CD4-positive, alpha-beta T cell treated with Interferon alpha-2 for 1 hour (primary cell): ENCODE measurements at places on chromosomes 6 and 20.

DNA sequence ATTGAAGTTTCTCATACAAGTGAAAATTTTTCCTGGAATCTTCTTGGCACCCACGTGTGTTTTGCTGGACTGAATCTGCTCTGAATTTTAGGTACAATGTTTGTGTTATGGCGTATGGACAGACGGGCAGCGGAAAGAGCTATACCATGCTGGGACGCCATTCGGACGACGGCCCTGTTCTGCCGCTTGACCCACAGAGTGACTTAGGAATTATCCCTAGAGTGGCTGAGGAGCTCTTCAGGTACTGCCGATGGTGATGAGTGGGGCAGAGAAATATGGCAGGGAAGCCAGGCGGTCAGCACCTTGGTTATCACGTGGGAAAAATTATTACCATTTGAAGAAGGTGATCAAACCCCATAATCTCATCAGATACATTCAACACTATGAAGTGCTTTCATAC, 36.3 kb downstream of the KIF25 start:
- DNase-seq, result no peak

GRCh38 chr6:170189236-170189635, 101.6 kb downstream of the DLL1 start:
- no peak for DNase-seq

- no peak for DNase-seq
Measured at GRCh38 chr20:38728191-38728781, 4.0 kb downstream of the SLC32A1 start.

DNA sequence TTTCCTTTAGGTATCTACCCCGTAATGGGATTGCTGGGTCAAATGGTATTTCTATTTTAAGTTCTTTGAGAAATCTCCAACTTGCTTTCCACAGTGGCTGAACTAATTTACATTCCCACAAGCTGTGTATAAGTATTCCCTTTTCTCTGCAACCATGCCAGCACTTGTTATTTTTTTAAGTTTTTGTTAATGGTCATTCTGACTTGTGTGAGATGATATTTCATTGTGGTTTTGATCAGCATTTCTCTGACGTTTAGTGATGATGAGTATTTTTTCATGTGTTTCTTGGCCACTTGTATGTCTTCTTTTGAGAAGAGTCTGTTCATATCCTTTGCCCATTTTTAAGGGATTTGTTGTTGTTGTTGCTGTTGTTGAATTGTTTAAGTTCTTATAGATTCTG, 871.1 kb downstream of the KIF16B start:
- DNase-seq, result no peak

DNA sequence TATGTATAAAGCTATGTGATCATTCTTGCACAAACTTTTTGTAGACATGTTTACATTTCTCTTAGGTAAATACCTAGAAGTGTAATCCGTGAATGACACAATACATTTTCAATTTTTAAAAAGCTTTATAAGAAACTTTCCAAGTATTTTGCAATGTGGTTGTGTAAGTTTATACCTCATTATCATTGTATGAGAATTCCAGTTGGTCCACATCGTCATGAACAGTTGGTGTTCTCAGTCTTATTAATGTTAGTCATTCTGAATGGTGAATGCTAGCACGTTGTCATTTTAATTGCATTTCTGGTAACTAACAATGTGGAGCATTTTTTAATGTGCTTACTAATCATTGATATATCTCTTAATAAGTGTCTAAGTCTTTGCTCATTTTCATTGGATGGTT, 116.5 kb upstream of the F13A1 start:
- DNase-seq, result no peak

- DNase-seq, result no peak
Measured at GRCh38 chr6:30709101-30709868, 7.8 kb downstream of the MDC1 start.

DNA sequence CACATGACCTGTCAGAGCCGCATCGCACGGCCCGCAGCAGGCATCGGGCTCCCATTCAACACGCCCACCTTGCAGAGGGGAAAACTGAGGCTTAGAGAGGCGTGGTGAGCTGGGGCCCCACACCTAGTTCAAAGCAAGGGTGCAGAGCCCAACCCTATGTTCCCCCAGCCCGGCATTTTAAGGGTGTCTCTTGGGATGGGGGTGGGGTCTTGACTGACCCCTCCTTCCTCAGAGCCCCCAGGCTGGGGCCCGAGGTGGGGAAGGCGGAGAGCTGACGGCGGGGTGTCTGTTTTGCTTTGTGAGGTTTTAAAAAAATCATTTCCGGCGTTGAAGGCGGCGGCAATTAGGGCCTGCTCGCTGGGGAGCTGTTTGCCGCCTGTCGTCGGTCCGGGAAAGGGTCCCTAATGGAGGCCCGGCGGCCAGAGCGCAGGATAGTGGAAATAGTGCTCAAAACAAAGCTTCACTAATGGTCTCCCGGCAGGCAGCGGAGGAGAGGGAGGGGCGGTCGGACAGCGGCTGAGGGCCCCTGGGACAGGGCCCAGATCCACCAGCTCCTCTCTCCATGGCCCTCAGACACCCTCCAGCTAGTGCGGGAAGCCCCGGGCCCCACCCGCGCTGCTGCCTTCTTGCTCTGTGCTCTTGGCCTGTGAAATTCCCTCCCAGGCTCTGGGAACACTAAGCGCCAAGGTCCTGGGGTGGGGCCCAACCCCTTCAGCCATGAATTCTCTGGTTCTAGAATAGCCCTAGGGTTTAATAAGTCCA, 11.9 kb downstream of the VSTM2L start:
- DNase-seq, result no peak

- no peak for DNase-seq
Measured at GRCh38 chr6:733431-734219, 40.7 kb upstream of the EXOC2 start.

GRCh38 chr6:93447874-93448273, 28.5 kb upstream of the EPHA7 start:
- no peak for DNase-seq

DNA sequence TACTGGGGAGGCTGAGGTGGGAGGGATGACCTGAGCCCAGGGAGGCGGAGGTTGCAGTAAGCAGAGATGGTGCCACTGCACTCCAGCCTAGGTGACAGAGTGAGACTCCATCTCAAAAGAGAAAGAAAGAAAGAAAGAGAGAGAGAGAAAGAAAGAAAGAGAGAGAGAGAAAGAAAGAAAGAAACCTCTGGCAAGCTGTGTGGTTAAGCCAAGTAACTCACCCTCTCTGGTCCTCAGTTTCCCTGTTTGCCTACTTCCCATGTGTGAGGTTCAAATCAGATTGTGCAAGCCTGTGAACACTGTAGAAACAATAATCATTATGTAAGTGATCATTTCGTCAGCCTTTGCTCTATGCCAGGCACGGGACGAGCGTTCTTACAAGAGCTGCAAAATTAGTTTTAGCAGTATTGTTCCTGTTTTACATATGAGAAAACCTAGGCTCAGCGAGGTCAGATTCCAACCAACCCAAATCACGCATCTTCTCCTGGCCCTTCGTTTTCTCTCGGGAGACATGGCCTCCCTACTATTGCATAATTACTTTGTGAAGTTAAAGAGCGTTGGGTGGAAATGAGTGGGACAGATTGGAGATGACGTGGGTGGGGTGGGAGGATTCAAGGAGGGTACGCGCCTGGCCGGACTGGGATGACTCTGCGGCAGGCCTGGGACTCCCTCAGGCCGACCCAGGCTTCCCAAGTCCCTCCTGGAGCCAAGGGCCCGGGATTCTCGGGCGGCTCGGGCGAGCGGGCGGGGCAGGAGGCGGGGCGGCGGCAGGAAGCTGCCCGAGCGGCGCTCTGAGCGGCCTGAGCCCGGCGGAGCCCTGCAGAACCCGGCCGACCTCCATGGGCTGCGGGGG, at the start of gene SNX21:
SNX21 (plus strand) TSS at position 770 of the 853 bp plus-strand sequence. CDS start 121 bp downstream, outside the sequence.
- no peak for DNase-seq

DNA sequence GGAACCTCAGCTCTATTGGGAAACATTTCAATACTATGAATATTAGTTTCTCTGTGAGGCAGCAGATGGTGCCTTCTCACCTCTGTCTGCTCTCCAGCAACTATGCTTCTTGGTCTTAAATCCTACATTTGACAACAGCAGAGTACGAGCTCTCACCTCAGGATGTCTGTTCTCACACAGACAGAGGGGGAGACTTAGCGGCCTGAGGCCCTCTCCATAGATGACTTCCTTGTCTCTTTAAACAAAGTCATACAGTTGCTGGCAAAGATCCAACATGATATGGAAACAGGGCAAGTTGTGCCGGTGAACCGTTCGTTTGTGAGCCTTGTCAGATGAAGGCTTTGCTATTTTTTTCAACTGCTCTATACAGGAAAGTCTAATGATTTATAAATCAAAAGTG, 43.7 kb upstream of the GABRR1 start:
- DNase-seq, result no peak

GRCh38 chr6:79813854-79814709, 133.3 kb downstream of the ELOVL4 start:
- peak; percentile 58 for DNase-seq

- DNase-seq, result peak; percentile 32
Measured at GRCh38 chr20:45097485-45098102, 3.3 kb downstream of the KCNS1 start.

DNA sequence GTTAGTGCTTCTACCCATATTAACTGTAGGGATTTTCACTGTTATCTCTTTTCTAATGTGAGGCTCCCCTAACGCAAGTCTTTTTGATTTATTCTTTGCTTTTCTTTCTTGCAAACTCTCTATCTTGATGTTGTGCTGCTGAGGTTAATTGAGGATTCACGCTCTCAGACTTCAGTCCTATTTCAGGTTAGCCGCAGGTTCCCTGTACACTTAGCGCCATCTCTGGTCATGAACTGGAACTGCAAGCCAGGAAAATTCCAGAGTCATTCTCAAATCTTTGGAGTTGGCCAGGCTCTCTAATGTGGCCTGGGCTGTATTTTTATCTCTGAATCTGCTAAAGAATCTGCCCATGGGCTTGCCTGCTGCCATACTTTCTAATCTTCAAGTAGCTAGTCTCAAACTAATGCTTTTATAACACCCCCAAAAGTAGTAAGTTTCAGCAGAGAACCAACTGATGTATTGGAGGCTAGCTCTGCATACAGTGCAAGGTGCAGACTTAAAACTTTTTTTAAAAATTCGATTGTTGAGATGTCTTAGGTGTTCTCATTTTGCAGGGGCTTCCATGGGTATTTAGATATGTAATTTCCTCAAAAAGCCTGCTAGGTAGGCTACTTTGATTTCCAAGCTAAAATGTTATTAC, 91.1 kb upstream of the OPRM1 start:
- no peak for DNase-seq

DNA sequence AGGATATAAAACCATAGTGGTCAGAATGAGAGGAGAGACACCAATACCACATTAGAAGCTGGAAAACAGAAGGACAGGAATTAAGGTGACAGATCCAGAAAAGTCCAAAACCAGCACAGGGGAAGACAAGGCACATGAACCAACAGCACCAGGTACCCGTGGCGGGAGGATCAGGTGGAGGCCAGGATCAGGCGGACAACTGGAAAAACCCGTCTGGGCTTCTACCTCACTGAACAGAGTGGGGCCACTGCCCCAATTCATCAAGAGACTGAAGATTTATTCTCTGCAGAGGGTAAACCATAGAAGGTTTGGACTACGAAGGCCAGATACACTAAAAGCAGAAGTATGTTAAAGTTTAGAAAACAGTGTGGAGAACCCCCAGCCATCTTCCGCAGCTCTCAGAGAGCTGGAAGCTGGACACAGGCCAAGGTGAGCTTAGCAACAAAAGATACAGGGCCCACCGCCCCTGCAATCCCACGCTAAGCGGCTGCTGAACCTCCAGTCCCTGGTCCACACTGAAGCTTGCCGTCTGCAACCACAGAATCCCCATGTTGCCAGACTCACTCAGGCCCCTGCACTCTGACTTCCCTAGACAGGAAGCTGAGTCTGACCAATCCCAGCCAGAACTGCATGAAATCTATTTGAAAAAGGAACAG, 29.9 kb downstream of the ABHD12 start:
- DNase-seq, result no peak

DNA sequence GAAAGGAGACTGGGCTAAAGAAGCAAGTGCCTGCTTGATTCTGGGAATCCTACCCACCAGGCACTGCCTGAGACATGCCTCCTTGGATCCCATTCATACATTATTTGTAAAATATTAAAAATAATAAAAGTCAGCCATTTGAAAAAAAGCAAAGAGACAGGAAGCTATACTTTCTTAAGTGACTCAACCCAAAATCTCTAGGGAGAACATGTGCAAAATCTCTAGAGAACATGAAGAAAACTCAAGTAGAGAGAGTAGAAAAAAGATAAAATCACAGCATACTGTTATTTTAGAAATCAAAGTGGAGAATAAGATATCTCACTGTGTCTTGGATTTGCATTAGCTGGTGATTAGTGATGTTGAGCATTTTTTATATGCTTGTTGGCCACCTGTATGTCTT, 197.2 kb upstream of the GGTLC1 start:
- DNase-seq, result no peak

DNA sequence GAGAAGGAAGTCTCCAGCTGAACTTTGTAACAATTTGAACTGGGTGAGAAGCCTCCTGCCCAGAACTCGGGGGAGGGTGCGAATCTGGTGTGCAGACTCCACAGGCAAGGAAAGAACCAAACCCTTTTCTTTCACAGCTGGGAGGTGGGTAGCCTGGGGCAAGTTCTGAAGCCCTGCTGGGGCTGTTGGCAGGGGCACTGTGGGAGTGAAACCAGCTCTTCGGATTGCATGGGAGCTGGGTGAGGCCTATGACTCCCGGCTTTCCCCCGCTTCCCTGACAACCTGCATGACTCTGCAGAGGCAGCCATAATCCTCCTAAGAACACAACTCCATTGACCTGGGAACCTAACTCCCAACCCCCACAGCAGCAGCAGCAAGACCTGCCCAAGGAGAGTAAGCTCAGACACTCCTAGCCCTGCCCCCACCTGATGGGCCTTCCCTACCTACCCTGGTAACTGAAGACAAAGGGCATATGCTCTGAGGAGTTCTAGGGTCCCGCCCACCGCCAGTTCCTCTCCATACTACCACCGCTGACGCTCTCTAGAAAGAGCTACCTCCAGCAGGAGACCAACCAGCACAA, 37.5 kb downstream of the SOD2 start:
- no peak for DNase-seq

DNA sequence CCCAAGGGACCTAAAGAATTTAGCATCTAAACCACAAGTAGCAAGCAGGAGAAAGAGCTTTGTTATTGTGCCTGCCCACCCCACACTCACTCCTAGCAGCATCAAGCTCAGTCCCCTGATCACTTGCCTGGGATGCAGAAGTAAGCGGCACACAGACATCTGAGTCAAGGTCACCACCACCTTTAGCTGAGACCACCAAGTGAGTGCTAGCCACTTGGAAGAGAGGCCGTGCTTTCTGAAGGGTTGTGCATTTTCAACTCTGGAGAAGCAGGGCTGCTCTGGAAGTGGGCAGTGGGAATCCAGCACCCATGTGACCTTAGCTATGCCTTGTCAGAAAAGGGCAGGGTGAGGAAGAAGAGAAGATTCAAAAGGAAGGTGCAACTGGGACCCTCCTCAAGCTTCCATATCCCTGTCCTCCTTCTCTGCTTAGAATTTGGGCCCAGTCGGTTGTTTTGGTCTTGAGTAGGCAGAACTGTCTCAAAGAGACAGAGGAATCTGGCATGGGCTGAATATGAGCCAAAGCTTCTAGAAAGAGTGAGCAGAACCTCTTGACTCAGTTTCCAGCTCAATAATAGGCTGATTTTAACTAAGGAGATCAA, 6.2 kb downstream of the NR2E1 start:
- DNase-seq, result no peak
